ENCODE measurements at places on chromosomes 5 and 9.
A peak's percentile ranks its signal among the peaks of the same experiment; 100 is the strongest.

- DNase-seq: no peak
These were observed 43.0 kb downstream of the PARP8 start for GRCh38 chr5:50709471-50709870.

DNA sequence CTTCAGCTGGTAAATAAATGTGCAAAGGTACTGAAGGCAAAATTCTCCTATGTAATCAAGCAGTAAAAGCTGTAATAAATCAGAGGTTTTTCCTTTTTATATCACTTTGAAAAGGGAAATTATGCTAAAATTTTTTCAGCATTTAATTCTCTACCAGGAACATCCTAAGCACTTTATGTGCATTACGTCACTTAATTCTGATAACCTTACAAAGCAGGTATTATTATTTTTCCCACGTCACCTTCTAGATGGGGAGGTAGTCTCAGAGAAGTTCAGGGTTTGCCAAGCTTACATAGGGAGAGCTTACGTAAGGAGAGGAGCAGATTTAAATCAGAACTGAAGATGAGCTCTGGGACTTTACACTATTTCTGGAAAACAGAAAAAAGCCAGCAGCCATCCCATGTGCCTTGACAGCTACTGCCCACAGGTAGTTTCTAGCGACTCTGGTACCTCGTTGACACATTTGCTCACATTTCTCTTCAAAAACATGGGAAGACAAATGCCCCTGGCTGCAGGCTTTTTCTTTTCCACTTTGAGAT, 79.0 kb upstream of the IFNK start:
- DNase-seq: no peak

DNA sequence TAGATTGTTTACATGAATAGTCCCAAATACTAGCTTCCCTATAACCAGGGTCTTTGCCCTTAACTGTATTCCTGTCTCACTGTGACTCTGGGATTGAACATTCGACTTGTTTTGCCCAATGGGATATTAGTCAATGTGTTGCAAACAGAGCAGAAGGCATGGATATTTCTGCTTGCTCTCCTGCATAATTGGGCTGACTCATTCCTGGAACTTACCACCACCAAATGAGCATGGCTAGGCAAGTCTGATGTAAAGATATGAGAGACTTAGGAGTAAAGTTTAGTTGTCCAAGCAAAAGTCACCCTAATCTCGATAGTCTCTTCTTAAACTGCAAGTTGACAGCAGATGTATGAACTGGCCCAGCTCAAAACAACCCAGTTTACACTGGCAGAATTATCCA, 273.5 kb upstream of the CCNG1 start:
- no peak for DNase-seq

DNA sequence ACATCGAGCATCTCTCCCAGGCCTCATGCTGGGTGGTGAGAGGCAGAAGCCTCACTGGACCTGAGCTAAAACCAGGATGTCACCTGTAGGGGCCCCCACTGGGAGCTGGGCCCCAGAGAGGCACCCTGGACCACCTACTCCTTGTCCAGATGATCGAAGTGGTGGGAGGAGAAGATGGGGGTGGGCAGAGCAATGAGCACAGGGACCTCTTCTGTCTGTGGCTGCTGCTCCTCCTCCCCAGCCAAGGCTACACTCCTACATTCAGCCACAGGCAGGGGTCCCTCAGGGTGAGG, 227.5 kb downstream of the CACNA1B start:
- DNase-seq: no peak

DNA sequence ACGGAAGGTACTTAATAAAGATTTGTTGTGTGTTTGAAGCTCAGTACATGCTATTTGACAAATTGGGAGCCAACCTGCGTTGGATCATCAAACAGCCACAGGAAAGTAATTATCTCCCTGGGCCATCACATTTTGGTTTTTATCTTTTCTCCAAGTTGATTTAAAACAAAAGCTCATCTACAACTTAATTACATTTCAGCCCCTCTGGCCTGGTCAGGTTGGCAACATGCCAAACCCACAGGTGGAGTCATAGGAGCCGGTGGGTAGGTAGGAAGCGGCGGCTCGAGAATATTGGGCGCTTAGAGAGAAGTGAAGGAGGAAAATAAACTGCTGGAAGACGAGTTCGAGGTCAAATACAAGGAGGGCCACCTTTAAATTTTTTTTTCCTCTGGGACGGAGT, 64.9 kb upstream of the FANCC start:
- no peak for DNase-seq

GRCh38 chr5:63049935-63050334, 471.3 kb downstream of the LRRC70 start:
- no peak for DNase-seq

DNA sequence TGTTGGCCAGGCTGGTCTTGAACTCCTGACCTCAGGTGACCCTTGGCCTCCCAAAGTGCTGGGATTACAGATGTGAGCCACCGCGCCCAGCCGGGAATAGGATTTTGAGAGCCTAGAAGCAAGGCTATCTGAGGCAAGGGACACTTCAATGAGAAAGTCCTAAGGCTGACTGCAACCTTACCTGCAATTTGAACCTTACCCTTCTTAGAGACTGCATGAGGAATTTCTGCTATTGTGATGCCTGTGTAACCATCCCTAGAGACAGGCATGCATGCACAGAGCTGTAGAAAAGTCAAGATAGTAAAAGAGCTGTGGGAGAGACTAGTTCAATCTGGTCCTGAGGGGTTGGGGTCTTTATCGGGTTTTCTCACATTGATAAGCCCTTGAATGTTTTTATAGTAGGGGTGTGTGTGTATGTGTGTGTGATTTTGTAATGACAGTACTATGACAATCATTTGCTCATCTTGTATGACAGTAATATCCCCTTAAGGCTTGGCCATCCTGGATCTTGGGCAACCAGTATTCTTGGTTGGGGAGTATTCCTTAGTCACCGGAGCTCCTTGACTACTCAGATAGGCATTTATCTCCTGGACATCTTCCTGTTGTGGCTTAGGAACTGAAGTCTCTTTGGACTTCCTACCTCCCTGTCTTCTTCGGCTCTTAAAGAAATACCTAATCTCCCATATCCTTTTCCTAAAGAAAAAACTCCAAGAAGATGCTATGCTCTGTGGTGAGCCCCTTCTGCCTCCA, 11.2 kb downstream of the DNAJB5 start:
- no peak for DNase-seq

DNA sequence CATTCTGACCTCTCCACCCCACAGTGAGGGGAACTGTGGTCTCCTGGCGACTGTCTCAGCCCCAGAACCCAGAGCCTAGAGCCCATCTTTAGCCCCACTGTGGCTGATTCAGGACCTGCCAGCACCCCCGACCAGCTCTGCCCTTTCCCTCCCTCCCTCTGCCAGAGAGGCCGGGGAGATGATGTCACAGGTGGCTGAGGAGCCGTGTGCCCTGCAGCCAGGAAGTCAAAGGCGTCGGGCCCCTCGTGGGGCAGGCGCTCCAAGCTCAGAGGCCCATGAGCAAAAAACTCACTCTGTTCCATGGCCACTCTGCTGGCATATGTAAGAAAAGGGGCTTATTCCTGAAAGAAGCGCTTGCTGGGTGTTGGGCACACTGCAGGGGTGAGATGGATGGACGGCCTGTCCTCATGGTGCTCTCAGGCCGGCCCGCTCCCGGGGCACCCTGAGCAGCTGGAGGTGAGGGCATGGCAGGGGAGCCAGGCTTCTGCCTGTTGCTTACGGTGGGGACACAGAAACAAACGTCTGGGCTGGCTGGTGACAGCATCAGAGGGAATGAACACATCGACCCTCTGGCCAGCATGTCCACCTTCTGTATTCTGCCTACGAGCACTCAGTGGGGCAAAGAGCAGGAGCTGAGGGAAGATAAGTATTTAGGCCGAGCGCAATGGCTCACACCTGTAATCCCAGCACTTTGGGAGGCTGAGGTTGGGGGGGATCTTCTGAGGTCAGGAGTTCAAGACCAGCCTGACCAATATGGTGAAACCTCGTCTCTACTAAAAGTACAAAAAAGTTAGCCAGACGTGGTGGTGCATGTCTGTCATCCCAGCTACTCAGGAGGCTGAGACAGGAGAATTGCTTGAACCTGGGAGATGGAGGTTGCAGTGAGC, 41.1 kb downstream of the LAMC3 start:
- no peak for DNase-seq

GRCh38 chr5:103582364-103582763, 19.8 kb upstream of the NUDT12 start:
- no peak for DNase-seq

DNA sequence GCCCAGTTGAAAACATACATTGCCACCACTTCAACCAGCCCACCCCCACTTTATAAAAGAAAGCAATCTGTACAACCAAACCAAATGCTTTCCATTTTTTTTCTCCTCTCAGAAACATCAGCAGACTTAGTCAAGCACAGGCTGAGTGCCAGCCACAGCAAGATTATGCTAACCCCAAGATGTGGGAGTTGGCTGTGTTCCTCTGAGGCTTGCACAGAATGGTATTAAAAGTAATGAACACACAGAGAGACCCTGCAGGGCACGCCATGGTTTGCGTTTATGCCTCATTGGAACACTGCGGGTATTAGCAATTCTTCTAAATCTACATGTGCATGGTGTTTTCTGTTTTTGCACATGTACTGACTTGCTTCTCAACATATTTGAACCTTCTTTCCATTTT, 419.9 kb upstream of the GRAMD2B start:
- no peak for DNase-seq

- no peak for DNase-seq
These were observed 29.7 kb downstream of the PWWP2A start for GRCh38 chr5:160089531-160089930.

- DNase-seq: no peak
These were observed 21.8 kb downstream of the CTNNAL1 start for GRCh38 chr9:108991479-108991878.

- peak; percentile 46 for DNase-seq
These were observed 294.2 kb upstream of the PTGER4 start for GRCh38 chr5:40385544-40385943.

- no peak for DNase-seq
These were observed 505 bp upstream of the ACER2 start for GRCh38 chr9:19408316-19408692.

GRCh38 chr5:75368391-75368790, 31.4 kb downstream of the HMGCR start:
- no peak for DNase-seq

GRCh38 chr5:1210832-1211251, 9.4 kb downstream of the SLC6A19 start:
- DNase-seq: no peak

DNA sequence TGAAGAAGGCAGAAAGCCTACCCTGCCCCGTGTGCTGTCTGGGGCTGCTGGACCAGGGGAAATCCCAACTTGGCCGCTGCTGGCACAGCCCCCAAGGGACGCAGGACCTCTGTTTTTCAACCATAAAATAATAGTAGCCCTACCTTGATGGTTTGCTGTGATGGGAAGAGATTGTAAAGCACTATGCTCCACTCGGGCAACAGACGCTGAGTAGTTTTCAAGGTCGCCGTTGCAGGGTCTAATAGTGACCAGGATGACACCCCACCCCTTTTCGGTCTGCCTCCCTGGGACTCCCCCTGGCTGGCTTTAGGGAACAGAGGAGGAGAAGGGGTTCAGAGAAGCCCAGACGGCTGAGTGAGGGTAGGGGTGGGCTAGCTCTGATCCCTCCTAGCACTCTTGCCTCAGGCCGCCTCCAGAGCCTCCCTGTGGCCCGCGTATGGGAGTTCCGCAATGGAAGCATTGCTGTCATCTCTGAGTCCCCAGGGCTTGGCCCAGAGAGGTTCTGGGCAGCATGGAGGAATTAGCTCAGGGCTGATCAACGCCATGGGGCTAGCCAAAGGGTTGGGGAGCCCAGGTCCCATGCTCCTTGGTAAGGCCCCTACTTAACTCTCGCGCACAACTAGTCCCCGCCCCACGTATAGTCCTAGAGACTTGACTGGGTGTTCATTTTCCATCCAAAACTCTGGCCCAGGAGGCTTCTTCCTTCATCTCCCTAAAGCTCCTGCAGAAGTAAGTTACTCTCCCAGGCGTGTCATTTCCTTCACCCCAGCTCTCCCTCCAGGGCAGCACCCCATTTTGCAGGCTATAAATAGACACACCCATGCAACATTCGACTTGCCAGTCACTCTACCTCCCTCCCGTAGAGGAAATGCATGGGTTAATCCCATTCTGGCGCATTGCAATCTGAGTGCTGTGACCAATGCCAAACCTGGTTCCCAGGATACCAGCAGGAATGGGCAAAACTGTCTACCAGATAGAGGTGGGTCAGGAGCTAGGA, 1.1 kb upstream of the IRF1 start:
- peak; percentile 36 for DNase-seq

DNA sequence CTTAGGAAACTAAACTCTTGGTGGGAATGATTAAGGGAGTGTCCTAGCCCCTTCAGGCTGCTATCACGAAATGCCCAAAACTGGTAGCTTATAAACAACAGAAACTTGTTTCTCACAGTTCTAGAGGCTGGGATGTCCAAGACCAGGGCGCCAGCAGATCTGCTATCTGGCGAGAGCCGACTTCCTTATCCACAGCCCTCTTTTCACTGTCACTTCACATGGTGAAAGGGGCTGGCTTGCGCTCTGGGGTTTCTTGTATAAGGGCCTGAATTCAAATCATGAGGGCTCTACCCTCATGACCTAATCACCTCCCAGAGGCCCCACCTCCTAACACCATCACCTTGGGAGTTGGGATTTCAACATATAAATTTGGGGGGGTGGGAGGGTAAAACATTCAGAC, 49.1 kb downstream of the IPPK start:
- peak; percentile 17 for DNase-seq

DNA sequence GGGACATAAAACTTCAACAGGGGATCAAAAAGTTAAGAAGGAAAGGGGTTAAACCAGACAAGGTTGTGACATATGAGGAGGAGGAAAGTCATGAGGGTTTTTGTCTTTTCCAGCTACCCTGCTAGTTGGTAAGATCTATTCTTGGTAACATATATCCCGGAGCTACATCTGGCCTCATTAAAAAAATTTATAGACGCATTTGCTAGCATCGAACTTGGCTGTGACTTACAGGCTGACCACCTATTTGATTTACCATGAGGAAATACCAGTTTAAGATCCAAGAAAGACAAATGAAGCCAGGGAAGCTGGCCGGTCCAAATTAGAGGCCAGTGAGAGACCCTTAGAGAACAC, 87.6 kb upstream of the NIPAL4 start:
- no peak for DNase-seq

DNA sequence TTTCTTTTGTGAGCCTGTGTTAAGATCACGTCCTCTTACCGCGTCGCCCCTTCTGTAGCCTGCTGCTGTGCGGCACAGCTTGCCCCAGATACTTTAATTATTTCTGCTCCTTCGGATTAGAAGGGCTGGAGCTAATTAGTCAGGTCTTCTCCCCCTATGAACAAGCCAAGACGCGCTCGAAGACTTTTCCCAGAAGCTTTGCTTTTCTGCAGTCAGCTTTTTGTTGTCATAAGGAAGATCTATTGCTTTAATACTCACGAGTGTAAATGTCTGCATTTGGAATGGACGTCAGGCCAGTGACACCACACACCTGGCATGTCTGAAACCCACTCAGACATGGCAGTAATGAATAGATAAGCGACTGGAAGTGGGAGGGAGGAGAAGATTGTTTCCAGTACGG, 37.0 kb downstream of the PRUNE2 start:
- DNase-seq: no peak
